Smooth muscle cell of trachea (primary cell): ENCODE measurements at places on chromosomes 12 and 14. TPM values are rescaled to one million over a fixed set of nuclear protein-coding genes. Genes with fewer than 3 reads are reported as not detected.

The CLEC1B gene
- total RNA-seq, result not detected in 2 replicates

The NR1H4 gene
- total RNA-seq, result not detected in 2 replicates

The ARHGAP9 gene
- total RNA-seq, result not detected in 2 replicates

The ZNF891 gene
- 1.2 and 1.7 TPM in 2 replicates for total RNA-seq

The ZFHX2 gene
- 0.15 and 0.66 TPM in 2 replicates for total RNA-seq

The PTHLH gene
- 0.83 and 1.9 TPM in 2 replicates for total RNA-seq

The GALNT9 gene
- 0.17 and 0.29 TPM in 2 replicates for total RNA-seq

The TSHR gene
- 0.33 TPM in 1 of 2 replicates, not detected in the other for total RNA-seq

The PHC1 gene
- total RNA-seq, result 14.3 and 20.7 TPM in 2 replicates

The EMP1 gene
- total RNA-seq, result 84.7 and 237 TPM in 2 replicates

The GZMH gene
- total RNA-seq, result not detected in 2 replicates

The RNASE1 gene
- total RNA-seq, result not detected in 2 replicates

The DLK1 gene
- under 0.01 TPM in 1 of 2 replicates, not detected in the other for total RNA-seq

The OR11H7 gene
- not detected in 2 replicates for total RNA-seq

The NRL gene
- total RNA-seq, result 0.83 and 0.87 TPM in 2 replicates

The GCH1 gene
- 0.73 and 6.3 TPM in 2 replicates for total RNA-seq

The IFNG-AS1 gene
- not detected in 2 replicates for total RNA-seq

The ZDHHC22 gene
- not detected in 2 replicates for total RNA-seq

The FOXM1 gene
- total RNA-seq, result 2.8 and 22.5 TPM in 2 replicates

The ADCY4 gene
- 9.6 and 11.7 TPM in 2 replicates for total RNA-seq

The STAB2 gene
- not detected in 2 replicates for total RNA-seq
